ENCODE measurements at places on chromosomes 6 and 20.

DNA sequence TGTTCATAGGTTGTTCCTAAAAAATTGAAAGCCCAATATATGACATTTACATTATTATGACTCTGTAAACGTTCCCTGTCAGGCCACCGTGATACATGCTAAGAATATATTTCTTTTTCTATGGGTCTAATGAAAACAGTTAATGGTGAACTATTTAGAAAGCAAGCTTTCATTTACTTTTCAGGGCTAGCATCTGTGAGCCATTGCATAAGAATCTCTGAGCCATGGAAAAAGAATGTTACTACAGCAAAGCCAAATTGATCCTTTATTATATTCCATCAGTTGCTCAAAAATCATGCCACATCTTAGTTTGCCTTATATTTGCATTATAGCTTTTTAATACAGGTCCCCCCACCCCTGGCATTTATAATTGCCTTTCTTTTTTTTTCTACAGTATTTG lies 275.5 kb downstream of the ZFAND3 start:
- no peak for DNase-seq

- DNase-seq, result no peak
Measured at GRCh38 chr6:16494793-16495192, 256.4 kb downstream of the GMPR start.

- DNase-seq, result no peak
Measured at GRCh38 chr20:1866834-1867233, 28.4 kb upstream of the SIRPA start.

GRCh38 chr6:28188111-28188979 lies 36.7 kb upstream of the ZSCAN9 start:
- no peak for DNase-seq

GRCh38 chr6:165987483-165988301 lies 180.0 kb downstream of the TBXT start:
- DNase-seq, result no peak

DNA sequence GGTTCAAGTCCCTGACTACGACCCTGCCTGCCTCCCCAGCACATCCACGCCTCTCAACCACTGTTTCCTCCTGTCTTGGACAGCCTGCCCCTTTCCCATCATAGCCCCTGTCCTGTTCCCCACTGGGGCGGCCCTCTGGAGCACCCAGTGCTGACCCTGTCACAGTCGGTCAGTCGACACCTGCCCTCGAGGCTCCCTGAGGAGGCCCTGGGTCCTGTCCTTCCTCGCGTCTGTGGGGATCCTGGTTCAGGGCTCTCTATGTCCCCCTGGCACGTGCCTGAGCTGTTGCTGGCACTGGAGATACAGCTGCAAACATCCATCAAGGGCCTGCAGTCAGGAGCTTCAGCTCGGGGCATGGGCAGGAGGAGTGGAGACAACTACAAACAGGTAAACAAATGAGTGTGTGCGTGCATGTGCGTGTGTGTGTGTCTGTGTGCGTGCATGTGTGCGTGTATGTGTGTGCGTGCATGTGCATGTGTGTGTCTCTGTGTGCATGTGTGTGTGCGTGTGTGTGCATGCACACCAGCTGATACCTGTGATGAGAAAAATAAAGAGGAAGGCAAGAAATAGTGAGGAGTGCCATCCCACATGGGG lies 132.8 kb downstream of the PHACTR3 start:
- DNase-seq, result no peak

GRCh38 chr6:143543435-143543834 lies 31.9 kb upstream of the FUCA2 start:
- no peak for DNase-seq

- no peak for DNase-seq
Measured at GRCh38 chr6:37309046-37309445, 44.7 kb upstream of the RNF8 start.

DNA sequence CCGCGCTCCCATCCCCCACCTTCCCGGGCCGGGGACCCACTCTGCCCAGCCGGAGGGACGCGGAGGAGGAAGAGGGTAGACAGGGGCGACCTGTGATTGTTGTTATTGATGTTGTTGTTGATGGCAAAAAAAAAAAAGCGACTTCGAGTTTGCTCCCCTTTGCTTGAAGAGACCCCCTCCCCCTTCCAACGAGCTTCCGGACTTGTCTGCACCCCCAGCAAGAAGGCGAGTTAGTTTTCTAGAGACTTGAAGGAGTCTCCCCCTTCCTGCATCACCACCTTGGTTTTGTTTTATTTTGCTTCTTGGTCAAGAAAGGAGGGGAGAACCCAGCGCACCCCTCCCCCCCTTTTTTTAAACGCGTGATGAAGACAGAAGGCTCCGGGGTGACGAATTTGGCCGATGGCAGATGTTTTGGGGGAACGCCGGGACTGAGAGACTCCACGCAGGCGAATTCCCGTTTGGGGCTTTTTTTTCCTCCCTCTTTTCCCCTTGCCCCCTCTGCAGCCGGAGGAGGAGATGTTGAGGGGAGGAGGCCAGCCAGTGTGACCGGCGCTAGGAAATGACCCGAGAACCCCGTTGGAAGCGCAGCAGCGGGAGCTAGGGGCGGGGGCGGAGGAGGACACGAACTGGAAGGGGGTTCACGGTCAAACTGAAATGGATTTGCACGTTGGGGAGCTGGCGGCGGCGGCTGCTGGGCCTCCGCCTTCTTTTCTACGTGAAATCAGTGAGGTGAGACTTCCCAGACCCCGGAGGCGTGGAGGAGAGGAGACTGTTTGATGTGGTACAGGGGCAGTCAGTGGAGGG lies 2.8 kb downstream of the SOX4 start:
- peak; percentile 84 for DNase-seq

- no peak for DNase-seq
Measured at GRCh38 chr6:137709424-137710236, 157.4 kb upstream of the TNFAIP3 start.

- DNase-seq, result no peak
Measured at GRCh38 chr6:143535189-143535614, 23.7 kb upstream of the FUCA2 start.

- DNase-seq, result no peak
Measured at GRCh38 chr6:106090001-106090400, 3.9 kb downstream of the PRDM1 start.

- DNase-seq, result peak; percentile 8
Measured at GRCh38 chr6:7264041-7264440, 49.0 kb downstream of the SSR1 start.

DNA sequence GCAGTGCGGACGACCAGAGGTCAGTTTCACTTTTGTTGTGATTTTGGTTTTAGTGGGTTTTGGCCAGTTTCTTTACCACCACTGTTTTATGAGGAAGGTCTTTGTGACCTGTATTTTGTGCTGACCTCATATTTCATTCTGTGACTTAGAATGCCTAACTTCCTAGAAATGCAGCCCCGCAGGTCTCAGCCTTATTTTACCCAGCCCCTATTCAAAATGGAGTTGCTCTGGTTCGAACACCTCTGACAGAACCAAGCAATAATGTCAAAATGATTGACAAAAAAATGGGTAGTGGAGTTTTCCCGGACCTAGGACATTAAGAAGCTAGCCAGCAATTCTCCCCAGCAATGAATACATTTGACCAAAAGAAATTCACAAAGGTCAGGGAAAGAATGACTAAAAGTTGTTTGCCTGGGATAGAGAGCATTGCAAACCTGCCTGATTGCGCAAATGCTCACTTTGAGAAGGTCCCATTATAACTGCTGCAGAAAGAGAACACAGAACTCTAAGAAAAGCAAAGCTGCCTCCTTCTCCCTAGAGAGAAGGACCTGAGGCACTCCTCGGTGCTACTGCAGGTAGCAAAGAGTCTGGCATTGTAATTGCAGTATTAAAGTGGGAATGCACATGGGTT lies 288.8 kb downstream of the ADGB start:
- DNase-seq, result no peak

GRCh38 chr20:1005452-1006027 lies 3.4 kb upstream of the RSPO4 start:
- peak; percentile 66 for DNase-seq

DNA sequence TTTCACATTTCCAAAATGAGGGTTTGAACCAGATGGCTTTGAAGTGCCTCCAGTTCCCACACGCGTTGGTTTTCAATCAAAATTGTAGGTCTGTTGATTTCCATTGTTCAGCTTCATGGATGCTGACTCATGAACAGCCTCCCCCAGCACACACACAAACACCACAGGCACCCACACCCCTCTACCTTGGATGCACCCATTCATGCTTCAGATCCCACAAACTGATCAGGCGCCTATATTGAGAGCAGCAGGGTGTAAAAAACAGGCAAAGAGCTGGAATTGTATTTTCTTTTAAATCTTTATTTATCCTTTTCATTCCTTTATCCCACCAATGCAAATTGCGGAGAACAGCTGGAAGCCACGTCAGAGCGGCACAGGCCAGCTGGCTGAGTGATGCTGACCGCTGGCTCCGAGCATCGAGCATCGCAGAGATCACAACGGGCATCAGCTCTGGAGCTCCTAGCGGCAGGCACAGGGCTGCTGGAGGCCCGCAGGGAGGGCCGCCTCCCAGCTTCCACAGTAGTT lies 29.3 kb upstream of the TBC1D7 start:
- no peak for DNase-seq

GRCh38 chr6:143540192-143540591 lies 28.7 kb upstream of the FUCA2 start:
- DNase-seq, result no peak

- DNase-seq, result no peak
Measured at GRCh38 chr20:51353491-51353890, 189.0 kb downstream of the NFATC2 start.

GRCh38 chr6:15264902-15265761 lies 19.3 kb downstream of the JARID2 start:
- no peak for DNase-seq

DNA sequence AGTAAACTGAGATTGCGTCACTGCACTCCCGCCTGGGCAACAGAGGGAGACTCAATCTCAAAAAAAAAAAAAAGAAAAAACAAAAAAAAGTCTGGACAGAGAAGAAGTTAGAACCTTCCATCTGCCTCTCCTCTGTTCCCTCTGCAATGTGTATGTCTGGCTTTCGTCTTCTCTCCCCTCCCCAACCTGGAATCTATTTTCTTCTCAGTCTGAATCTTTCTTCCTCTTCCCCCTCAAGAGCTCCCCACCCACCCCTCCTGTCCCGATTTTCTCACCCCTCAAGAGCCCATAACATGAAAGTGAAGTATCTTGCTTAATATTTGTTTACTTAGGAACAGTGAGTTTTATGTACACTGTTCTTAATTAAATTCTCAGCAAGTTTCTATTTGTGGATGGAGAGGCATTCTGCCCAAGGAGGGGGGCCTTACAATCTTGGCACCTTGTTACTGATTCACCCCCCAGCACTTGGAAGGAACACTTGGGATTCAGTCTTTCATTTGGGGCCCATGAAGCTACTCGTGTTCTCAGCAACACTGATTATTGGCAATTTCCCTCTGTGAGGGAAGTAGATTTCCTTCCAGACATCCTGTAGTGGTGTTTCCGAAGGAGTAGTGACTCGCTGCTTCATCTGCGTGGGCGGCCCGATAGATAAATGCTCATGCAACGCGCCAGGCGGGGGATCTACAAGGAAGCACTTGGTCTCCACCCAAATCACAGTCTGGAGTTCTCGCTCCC lies 69.3 kb upstream of the SRSF6 start:
- DNase-seq, result no peak

GRCh38 chr6:112085286-112086065 lies 1.8 kb downstream of the TUBE1 start:
- no peak for DNase-seq

DNA sequence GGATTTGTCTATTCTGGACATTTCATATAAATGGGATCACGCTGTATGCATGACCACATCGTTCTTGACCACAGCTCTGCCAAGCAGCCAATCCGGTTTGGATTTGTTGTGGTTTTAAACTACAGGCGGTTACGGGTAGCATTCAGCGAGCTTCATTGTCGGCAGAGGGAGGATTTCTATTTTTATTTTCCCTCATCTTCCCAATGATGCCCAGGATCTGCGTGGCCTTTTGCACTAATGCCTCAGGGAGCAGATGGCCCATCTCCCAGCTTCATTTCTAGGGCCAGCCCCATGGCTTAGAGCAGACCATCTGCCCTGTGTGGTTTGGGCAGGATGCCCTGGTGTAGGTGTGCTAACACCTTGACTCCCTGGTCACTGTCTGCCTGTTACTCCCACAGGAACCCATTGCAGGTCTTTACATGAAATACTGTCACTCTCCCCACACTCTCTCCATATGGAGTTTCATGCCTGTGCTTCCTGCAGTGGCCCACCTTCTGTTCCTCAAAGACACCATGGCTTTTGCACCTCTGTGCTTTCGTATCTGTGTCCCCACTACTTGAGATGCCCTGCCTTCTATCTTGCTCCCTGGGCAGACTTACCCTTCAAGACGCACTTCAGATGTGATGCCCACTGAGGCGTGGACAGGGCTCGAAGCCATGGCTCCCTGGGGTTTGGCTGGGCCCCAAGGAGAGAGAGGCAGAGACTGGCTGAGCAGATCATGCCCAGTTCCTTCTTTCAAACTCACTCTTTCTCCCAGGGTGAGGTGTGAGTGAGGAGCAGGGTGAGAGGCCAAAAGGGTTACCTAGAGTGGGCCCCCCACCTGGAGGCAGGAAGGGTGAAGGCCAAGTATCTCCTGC lies 26.0 kb downstream of the SDCBP2 start:
- DNase-seq, result peak; percentile 83

DNA sequence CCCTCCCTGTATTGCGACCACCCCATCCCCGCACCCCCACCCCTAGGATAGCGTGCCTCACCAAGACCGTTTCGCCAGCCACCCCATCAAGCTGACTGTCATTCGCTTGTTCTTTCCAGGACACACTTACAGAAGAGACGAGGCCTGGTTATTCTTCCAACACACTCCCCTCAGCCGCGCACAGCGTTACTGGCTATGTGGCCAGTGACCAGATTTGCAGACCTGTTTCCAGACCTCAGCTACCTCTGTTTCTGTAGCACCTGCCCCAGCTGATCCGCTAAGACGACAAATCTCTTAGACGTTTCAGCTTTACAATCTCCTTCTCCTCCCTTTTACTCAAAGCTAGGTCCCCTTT lies 26.1 kb downstream of the HLA-F start:
- peak; percentile 38 for DNase-seq

DNA sequence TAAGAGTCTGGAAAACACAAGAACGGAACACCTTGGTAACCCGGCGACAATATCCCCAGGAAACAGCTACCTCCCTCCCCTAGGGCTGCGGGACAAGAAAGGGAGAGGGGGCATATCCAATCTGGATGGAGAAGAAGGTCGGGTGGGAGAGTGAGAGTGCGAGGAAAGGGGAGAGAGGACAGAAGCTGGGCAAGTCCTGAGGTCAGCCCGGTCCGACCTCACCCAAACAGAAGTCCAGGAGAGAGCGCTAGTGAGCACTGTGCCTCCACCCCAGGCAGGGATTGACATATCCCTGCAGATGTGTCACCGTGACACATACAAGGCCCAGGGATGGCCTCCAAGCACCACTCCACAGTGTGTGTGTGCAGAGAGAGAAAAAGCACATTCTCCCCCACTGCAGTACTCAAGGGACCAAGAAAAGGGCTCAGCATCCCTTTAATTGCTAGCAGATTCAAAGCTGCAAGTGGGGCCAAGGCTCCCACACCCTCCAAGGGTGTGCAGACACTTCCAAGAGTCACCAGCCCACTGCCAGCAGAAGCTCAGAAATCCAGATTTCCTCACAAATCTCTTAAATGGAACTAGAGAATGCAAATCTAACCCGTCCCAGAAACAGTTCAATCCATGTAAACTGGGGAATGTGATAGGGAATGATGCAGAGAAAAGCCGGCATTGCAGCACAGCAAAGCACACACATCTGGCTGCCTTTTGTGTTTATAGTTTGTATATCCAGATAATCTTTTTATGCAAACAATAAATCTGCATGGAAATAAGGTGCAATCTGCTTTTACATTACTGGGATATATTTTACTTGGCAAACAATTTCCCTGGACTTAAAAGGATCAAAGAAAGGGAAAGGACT lies 3.1 kb downstream of the PXDC1 start:
- DNase-seq, result peak; percentile 88

Measured in WERI-Rb-1 (cell line).